NCI-H1092 treated with DMSO at 0.1 percent for 48 hours (cell line): ENCODE measurements at places on chromosomes 1 and 21.

DNA sequence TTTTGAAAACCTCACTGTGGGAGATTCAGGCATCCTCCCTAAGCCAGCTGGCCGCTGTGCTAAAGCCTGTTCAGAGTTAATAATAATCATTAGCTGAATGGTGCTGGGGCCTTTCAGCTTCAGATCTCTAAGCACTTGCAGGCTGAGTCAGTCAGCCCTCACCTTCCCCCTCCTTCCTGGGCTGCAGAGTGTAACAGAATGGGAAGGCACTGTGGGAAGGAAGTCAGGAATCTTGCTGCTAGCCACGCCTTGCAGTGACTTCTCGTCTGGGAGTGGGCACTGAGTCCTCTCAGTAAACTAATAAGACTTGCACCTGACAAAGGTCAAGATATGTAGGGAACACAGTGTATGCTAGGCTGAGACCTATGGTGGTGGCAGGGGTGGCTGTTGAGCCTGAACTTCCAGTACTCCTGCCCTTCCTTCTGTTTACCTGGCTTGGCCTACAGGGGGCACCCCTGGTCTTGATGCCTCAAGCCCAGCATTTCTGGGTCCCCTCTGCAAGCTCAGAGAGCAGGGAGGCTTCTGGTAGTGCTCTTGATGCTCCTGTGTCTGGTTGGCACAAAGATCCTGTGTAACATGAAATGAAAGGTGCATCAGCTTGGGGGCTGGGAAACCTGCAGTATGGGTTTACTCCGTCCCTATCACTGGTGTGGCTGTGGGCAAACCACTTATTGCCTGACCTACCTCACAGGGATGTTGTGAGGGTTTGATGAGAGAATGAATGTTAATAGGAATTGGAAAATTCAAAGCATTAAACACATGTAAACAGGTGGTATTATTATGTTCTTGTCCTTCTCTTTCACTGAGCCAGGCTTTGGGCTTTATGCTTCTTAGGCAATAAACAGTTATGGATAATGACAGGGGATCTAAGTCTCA lies 6.0 kb downstream of the CYB561D1 start:
- DNase-seq = peak; percentile 24

- DNase-seq = no peak
Observed at GRCh38 chr1:117566556-117566955, 39.3 kb upstream of the TENT5C start.

GRCh38 chr1:7754234-7754633 lies 16.9 kb upstream of the VAMP3 start:
- DNase-seq = no peak

- no peak for DNase-seq
Observed at GRCh38 chr1:61956016-61956645, 213.9 kb downstream of the PATJ start.

DNA sequence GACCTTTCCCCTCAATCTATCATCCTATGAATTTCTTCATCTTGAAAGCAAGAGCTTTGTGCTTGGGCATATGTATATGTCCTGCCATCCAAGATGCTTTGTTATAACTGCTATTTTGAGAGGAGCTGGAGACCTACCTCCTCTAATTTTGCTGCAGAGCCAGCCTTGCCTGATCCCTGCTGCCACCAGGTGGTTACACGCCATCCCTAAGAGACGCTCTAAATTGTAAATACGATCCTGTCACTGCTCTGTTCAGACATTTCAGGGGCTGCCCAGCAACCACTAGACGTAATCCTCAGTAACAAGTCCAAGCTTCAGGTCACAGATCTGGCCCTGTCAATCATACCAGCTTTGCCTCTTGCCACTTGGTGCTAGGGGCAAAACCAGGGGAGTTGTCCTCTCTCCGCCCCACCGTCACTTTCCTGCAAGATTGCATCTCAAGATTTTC lies 32.9 kb downstream of the GPA33 start:
- DNase-seq = peak; percentile 89

- no peak for DNase-seq
Observed at GRCh38 chr21:39175154-39175553, 8.1 kb downstream of the PSMG1 start.

DNA sequence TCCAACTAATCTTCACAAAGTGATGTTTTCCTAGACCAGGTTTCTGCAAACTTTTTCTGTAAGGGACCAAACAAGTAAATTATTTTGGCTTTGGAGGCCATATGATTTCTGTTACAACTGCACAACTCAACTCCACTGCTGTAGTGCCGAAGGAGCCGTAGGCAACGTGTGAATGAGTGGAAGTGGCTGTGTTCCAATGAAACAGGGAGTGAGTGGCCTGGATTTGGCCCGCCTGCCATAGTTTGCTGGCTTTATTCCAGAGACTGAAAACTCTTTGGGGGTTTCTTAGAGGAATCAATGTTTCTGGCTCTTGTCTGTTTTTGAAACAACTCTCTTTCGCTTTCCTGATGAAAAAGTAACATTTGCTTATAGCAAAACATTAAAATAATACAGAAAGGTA lies 12.6 kb upstream of the ACTL8 start:
- peak; percentile 56 for DNase-seq

DNA sequence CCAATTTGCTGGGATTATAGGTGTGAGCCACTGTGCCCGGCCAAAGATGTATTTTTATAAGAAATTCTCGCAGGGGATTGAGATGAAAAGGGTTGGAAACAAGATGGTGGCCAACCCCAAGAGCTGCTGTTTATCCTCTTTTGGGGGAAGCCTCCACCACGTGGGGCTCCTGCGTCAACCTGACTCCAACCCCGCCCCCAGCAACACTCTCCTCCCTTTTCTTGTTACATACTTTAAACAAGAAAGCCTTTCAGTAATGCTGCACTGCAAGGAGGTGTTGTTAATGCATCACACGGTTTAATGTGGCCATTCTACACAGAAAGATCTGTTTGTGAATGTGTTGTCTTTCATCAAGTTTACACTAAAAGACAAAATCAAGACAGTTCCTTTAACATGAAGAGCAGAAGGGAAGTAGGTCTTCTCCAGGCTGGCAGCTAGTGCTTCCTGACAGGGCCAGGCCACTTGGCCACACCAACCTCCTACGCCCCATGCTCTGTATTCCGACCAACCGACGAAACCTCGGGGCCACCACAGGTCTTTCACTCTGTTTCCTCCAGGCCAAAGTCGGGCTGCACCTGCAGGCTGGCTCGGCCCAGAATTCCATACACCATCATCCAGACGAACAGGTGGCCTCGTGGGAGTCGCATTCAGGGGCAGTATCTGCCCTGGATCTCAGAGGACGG lies 25.9 kb downstream of the C2CD2 start:
- DNase-seq = no peak

DNA sequence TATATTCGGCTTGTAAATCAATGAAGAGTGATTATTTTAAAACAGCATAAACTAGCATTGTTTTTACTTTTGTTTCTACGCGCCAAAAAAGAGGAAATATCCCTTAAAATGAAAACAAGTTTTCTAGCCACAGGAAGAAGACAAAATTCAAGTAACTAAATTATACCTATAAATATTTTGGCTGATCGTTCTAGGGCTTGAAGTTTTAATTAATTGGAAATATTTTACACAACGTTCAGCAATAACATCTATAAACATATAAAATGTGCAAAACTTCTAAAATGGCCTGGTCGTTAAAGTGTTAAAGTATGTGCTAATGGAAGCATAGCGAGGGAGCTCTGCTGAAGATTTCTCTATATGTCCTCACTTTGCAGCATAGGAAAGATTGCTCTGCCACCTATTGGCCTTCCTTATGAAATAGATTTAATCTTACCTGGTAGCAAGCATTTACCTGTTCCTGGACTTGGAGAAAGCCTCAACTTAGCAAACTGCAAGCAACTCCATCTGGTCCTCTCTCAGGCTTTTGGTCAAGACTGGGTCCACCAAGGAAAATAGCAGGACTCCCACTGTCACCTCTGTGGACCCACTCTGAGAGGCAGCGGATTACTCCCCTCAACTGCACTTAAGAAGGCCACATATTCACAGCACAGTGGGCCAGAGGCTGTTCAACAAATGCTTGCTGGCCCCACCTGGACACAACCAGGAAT lies 351.3 kb upstream of the RUNX1 start:
- DNase-seq = peak; percentile 76

DNA sequence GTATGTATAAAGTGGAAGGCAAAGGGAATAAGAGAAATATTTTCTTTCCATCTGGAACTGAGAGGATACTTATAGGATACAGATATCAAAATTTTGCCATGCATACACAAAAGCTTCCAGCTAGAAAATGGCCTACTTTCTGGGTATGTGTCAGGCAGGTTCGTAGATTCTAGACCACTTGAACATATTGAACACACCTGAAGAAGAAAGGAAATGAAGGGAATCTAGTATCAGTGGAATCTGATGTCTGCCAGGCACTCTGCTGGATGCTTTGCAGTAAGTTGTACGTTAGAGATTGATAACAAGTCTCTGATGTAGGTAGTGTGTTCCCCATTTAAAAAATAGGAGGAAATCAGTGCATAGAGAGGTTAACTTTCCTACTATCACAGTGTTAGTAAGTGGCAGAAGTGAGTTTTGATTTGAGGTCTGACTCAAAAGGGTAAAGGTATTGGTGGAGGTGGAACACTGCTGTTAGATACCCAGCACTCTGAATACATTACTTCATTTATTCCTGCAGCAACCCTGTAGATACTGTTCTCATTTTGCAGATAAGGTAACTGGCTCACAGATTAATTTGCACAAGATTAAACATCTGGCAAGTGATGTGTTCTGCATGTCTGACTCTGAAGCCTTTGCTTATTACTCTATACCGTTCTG lies 3.0 kb downstream of the CAMSAP2 start:
- no peak for DNase-seq

- no peak for DNase-seq
Observed at GRCh38 chr1:205629751-205630150, 2.1 kb downstream of the ELK4 start.

DNA sequence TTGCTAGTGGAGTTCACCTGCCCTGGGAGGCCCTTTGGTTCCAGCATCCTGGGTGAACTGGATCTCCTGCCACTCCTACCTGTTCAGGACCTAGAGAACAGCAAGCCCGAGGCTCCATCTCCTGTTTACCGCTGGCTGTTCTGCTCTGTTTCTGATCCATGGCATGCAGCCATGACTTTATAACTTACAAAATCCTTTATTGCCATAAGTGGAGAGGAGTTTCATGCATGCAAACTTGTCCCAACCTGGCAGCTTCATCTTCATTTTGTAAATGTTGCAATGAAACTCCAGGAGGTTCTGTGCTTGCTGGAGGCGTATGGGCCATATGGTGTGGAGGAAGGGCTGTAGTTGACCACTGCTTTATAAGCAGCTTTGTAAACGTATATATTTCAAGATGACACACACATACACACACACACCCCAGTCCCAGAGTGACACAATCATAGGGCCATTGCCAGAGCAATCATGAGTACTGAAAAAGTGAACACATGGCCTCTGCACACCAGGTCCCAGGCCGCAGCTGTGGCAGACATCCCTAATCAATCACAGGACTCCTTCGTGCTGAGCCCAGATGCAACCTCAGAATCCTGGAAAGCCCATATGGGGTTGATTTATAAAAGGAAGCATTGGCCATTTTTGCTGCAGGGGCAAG lies 69.0 kb downstream of the UBIAD1 start:
- DNase-seq = peak; percentile 13
